Stimulated activated CD8-positive, alpha-beta memory T cell treated with anti-CD3 and anti-CD28 coated beads, Interleukin-7, amount 100 ng/mL, for 1 hour (primary cell): ENCODE measurements at places on chromosomes 3 and 15.

DNA sequence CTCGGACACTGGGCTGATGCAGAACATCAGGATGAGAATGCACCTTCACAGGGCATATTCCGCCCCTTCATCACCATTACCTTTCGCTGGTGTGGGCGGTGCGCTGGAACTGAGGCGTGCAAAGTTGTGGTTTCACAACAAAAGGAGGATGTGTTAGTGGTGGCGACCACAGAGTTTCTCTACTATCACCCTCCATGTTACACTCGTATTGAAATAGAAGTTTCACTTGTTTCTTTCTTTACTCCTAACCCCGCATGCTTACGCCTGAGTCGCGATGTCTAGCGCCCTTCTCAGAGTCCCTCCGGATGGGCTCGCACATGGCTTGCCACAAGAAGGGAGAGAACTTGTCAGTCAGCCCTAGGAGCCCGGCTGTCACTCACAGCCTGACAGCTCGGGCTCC, 148.7 kb downstream of the GABRB3 start:
- DNase-seq, result no peak

DNA sequence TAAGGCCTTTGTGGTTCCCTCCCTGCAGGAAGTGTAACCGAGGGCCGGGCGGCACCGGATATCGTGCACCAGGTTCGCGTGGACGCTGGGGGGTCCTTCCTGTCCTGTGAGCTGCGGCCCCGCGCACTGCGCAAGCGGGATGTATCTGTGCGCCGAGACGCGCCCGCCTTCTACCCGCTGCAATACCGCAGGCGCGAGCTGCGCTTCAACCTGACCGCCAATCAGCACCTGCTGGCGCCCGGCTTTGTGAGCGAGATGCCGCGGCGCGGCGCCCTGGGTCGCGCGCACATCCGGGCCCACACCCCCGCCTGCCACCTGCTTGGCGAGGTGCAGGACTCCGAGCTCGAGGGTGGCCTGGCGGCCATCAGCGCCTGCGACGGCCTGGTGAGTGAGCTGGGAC, 35.9 kb downstream of the SAXO2 start:
- DNase-seq, result no peak

GRCh38 chr15:38421069-38421690, 32.7 kb upstream of the FAM98B start:
- no peak for DNase-seq

DNA sequence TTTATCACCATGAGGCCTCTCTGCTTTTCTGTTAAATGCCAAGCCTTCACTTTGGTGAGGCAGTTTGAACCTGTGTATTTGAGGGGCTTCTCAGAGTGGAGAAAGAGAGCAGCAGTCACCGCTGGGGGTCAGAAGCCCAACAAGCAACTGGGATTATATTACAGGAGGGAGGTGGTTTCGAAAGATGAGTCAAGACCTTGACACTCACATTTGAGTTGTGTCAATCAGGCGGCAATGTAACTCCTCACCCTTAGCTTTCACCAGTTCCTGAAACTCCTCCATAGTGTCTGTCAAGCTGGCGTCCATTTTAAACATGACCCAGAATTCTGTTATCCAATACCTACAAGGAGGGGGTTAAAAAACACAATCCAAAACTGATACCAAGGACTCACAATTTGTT, 46.5 kb downstream of the RASGRP1 start:
- DNase-seq, result no peak

DNA sequence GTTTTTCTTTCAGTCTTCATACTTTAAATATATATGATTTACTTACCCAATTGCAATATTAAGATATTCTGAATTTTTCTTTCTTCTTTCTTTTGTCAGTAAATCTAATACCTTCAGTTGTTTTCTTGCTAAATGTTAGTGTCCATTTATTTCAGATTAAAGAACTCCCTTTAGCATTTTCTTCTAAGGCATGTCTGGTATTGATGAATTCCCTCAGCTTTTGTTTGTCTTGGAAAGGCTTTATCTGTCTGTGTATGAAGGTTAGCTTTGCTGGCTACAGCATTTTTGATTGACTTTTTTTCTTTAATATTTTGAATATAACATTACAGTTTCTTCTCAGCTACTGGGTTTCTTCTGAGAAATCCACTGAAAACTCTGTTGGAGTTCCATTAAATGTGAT, 64.0 kb upstream of the PLSCR4 start:
- DNase-seq, result no peak

DNA sequence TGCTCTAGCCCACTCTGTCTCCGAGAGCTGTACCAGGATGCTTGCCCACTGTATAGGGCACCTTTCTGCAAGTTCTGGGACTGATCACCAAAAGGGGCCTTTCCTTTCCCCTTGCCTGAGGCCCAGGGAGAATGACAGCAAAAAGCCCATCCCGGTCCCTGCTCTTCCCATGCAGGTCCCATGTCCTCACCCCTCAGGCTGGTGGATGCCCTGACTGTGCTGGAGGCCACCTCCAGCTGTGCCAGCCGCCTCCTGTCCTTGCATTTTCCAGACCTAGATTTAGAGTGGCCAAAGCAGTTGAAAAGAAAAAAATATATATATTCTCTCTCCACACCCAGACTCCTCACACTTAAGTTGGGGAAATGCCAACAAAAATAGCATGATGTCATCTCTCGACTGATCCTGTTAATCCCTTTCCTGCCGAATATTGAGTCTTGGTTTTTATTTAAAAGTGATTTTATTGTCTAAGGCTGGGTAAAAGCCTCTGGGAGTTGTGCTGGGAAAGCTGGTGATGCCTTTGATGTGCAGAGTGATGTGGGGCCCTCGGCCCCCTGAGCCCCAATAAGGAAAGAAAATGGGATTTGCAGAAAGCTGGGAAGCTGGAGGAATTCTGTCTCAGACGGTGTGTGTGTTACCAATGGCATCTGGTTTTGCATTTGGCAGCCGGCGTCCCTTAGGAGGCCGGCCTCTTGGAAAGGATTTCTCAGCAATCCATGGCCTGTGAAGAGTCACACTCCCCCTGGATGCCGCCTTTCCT, 29.3 kb upstream of the TPM1 start:
- no peak for DNase-seq

- no peak for DNase-seq
Observed at GRCh38 chr3:23611737-23612295, 193.9 kb upstream of the UBE2E1 start.

DNA sequence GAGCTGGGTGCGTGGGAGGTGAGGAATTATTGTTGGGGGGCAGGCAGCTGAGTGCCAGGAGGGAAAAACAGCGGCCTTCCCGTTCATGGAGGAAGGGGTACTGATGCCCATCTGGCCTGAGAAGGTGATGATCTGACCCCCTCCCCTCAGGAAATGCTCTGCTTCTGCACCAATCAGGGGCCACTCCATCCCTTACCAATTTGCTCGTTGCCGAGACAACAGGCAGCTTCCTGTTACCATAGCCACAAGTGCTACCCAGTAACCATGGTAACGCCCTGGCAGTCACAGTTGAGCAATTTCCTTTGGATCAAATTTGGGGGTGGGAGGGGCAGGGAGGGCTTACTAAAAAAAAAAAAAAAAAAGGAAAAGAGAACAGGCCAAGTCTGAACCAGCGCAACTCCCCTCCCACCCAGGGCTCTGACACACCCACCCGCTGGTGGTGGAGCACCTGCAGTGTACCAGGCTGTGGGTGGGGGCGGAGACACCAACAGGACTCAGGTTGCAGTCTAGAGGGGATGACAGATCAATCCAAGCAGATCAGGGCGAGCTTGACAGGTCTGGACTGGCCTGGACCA, 13.7 kb downstream of the CELF6 start:
- no peak for DNase-seq

DNA sequence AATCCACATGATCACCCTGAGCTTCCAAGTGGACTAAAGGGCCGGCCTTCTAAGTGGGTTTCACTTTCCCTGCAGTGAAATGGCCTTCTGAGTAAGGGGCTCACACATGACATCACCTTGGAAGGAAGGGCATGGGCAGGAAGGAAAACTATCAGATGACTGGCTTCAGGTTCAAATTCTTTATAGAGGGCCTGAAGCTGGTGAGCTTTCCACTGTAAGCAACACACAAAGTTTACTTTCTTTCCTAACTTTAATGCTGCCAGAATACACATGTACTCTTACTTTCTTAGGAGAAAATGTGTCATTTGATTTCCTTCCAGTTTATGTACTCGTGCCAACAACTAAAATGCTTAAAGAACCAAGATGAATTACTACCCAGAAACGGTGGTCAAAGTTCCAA, 475.6 kb downstream of the FOXP1 start:
- DNase-seq, result no peak

DNA sequence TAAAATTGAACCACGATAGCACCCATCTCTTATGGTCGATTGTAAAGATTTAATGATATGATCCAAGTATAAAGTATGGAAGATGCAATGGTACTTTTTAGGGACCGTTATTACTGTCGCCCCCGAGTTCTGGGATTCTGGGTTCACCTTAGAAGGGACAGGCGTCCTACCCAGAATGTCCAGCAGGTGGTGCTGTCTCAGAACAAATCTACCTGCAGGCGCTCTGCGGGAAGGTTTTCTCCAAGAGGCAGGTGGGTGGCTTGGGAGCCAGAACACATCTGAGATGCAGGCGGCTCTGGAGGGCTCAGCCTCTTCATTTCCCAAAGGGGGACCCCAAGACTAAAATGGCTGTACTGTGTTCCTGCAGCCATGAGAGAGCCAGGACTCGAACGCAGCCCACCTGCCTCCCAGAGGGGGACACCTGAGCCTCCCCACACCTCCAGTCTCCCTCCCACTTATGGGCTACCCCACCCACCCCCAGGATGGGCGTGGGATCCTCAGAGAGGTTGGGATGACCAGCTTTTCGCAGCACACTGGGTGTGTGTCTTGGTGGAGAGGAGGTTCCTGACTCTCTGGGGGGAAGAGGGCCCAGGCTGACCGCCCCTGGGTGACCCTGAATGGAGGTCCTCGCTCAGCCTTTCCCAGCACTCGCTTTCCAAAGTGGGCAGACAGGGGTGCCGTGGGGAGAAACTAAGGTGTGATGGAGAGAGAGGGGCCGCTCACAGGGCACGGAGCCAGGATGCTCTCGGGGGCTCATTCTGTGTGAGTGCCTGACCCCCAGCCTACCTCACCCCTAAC, 28.1 kb upstream of the CORO2B start:
- peak; percentile 75 for DNase-seq

GRCh38 chr15:66132251-66132816, 121.2 kb downstream of the MEGF11 start:
- no peak for DNase-seq

DNA sequence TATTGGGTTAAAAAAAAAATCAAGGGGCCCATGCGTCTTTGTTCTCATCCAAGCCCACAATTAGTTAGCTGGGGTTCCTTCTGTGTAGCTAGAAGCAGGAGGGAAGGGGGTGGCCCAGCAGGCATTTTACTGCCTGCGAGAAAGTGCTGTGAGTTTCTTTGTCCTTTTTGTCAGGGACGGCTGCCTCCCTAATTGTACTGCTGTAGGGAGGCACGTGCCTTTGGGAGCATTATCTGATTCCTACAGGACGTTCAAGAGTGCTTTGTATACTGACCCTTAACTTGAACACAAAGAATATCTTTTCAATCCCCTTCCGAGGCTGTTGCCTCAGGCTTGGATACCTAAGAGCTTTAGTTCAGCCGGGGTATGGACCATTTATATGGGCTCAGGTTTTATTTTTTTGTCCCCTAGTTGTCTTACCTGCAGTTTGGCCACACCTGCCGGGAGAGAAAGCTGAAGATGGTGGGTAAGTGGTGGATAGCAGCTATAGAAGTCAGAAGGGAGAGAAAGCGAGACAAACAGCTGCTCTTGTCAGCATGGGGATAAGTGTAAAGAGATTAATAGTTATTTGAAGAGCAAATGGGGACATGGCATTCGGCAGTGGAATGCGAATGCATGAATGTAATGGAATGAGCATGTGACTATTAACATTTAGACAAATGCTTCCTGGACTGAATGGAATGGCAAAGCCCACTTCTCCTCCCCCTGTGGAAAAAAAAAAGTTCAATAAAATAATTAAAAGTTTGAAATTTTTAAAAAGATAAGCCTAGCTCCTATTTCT, 175.2 kb downstream of the TP63 start:
- no peak for DNase-seq

GRCh38 chr15:55846116-55846707, 103.3 kb upstream of the PRTG start:
- no peak for DNase-seq

GRCh38 chr3:161275919-161276318, 54.8 kb downstream of the NMD3 start:
- DNase-seq, result no peak

- DNase-seq, result no peak
Observed at GRCh38 chr3:106092792-106093191, 224.0 kb upstream of the CBLB start.
